ENCODE measurements at places on chromosomes 5 and 9.
A peak's percentile ranks its signal among the peaks of the same experiment; 100 is the strongest.

DNA sequence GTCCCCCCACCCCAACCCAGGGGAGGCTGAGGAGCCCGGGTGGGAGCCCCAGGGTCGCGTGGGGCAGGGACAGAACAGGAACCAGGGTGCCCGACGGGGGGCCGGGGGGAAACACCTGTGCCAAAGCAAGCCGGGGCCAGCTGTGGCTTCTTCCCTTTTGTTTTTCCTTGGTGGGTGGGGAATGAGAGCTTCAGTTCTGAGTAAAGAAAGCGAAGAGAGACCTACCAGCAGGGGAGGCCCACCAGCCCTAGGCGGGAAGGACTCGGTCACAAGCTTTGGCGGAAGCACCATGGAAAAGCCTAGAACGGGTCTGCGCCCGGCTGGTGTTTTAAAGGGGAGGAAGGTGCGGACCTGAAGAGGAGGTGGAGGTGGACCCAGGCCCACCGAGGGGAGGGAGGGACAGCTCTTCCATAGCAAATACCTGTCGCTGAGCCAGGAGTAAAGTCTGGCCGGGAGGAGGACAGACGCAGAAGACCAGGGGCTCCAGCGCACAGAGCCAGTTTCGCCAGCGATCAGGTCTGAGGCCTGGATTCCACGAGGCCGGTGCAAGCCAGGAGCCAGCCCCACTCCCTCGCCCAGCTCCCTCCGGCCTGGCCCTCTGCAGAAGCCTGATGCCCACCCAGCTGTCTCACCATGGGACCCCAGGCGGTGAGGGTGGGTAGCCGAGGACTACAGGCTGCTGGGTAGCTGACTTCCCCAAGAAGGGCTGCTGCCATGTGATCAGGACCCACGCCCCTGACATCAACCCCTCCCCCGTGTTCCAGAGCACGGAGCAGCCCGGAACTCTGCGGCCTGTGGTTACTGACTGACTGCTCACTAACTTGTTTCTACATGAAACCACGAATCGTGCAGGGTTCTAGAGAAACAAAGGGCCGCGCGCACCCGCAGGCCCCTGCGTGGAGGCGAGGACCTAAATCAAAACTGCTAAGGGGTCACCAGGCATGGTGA lies 849 bp upstream of the MGAT1 start:
- DNase-seq, result peak; percentile 51

DNA sequence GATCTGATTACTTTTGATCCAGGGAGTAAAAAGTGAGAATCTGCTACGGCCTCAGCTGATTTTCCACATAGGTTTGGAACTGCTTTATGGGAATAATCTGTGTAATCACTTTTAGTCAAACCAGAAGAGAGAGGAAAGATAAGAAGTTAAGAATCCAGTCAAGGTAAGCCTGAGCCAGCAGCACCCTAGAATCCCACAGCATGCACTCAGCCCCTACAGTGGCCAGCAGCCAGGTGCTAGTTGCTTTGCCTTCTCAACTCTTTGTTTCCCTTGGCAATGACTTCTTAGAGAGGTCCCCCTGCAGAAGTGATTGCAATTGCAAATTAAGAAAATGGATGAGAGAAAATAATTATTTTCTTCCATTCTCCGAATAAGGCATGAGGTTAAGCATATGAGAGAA lies 59.7 kb upstream of the TMED7 start:
- DNase-seq, result no peak

- DNase-seq, result no peak
Measured at GRCh38 chr9:111431684-111432083, 52.5 kb downstream of the ECPAS start.

DNA sequence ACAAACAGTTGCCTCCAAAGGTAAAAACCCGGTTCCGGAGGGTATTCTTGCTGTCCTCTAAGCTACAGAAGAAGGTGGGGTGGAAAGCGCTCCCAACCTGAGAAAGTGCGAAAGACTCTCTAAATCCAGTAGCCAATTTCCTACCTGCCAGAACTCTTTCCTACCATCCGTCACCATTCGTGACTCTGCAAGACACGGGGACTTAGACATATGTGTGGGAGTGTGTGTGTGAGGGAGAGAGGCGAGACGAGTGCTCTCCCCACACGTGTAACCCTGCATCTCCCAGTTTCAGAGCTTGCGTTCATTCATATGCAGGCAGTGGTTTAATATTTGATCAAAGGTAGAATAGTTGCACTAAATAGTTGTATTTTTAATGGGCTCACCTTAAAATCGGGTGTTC lies 473 bp upstream of the GABRA1 start:
- DNase-seq, result no peak

- DNase-seq, result no peak
Measured at GRCh38 chr5:42518595-42519221, 95.5 kb downstream of the GHR start.

- no peak for DNase-seq
Measured at GRCh38 chr9:69622676-69623075, 49.5 kb downstream of the APBA1 start.

DNA sequence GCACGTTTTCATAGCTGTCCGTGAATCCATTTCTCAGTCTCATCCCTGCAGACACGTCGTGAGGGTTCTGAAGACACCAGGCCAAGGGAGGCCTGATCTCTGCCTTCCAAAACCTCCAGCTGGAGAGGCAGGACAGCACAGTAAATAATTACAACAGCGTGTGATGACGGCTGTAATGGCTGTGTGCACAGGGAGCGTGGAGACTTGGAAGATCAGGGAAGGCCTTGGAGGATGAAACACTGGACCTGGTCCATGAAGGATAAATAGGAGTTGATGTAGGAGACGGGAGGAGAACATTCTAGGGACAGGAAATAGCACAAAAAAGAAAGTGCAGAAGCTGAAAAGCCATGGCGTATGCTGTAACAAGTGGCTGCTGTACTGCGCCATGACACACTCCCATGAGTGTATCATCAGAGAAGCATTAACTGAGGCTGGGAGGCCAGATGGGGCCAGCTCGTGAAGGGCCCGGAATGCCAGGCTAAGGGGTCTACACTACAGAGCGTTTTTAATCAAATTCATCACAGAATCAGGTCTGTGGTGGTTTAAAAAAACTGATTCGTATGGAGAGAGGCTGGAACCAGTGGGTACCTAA lies 97.2 kb downstream of the CRB2 start:
- DNase-seq, result no peak
